Activated T-cell treated with anti-CD3 and anti-CD28 coated beads, Interleukin-2, amount 50 U/mL, for 1 hour (primary cell): ENCODE measurements at places on chromosomes 5 and 9.

GRCh38 chr5:87121304-87122150 lies 146.2 kb upstream of the RASA1 start:
- DNase-seq, result no peak

GRCh38 chr5:111548992-111549649 lies 36.8 kb upstream of the STARD4 start:
- no peak for DNase-seq

- peak; percentile 23 for DNase-seq
Observed at GRCh38 chr9:91421128-91421765, 2.4 kb downstream of the NFIL3 start.

DNA sequence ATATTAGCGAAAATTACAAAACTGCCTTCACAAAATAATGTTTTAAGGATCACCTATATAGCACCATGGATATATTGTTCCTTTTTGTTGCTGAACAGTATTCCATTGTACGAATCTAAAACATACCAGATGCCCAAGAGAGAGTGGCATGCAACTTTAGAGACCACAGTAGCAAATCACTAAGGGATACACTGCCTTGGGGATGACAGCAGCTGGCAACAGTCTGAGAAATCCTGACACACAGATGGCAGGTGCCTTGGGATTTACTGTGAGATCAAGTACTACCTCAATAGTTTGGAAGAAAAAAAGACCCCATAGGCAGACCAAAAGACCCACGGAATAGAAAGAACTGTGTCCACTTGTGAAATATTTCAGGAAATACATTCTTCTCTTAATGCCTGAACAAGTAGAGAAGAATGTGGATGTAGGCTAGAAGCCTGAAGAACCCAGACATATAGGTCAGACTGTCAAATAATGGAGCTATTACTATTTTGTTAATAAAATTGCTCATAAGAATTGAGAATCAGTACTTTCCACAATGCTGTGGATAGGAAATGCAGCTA lies 53.4 kb downstream of the PLPP1 start:
- DNase-seq, result no peak

DNA sequence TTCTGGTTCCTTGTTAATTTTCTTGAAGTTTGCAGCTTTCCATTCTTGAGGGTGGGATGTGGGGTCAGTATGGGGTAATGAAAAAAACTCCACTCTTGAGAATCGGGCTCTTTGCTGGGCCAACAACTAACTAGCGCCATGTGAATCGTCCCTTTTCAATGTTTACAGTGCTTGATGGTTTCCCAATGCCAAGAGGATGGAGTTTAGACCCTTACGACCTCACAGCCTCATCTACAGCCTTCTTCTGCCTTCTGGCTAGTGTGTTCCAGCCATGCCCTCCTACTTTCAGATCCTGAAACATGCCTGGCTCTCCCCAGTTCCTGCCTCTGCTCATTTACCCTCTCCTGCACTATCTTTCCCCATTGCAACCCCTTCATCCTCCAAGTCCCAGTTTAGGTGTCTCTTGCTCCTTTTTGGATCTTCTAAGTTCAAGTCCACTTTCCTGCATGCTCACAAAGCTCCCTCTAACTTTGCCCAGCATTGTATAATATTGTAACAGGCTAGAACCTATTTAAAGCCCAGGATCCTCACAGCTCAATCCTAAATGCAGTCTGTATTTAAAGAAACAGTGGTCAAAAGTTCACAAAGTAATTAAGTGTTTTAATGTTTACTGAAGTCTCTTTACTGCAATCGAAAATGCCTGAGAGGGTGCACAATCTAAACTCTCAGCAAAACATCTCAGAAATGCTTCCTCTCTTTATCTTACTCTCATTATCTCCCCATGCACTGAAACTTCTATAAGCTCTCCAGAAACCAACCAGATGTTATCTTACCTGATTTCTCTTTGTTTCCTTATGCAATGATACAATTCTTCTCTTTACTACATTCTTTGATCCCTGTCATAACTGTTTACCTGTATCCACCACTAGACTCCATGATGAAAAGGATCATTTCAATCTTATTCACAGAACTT lies 20.6 kb upstream of the CAST start:
- no peak for DNase-seq

DNA sequence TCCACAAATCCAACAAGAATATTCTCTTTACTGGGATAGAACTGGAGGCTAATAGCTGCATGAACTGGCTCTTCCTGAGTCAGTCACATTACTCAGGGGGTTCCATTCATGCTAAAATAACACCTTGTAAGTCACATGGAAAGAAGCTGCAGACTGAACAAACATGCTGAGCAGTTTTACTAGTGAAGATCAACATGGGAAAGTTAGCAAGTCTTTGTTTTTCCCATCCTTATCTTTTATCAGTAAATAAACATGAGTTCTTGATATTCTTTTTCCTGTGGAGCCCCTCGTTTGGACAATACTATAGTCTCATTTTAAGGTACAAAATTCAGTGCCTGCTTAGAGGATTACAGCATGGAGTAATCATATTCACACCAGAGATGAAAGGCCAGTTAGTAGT lies 43.7 kb upstream of the TEK start:
- no peak for DNase-seq
